ENCODE measurements at places on chromosomes 16 and 17.

GRCh38 chr16:77945126-77945525 lies 77.2 kb upstream of the CLEC3A start:
- DNase-seq: no peak

DNA sequence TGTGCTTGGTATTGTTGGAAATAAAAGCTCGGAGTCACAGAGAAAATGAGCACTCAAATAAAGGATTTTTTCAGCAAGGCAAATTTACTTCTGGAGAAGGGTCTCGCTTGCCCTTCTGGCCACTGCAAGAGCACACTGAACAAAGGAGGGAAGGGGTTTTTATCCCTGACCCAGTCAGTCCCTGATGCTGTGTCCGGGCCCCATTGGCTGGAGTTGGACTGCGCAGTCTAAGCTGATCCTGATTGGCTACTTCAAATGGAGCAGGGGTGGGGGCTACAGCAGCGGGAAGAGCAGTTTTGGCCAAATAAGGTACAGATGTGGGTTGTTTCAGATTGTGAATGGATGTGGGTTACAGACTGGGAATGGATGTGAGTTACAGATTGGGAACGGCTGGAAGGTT lies 4.3 kb upstream of the NLRP1 start:
- DNase-seq: no peak

DNA sequence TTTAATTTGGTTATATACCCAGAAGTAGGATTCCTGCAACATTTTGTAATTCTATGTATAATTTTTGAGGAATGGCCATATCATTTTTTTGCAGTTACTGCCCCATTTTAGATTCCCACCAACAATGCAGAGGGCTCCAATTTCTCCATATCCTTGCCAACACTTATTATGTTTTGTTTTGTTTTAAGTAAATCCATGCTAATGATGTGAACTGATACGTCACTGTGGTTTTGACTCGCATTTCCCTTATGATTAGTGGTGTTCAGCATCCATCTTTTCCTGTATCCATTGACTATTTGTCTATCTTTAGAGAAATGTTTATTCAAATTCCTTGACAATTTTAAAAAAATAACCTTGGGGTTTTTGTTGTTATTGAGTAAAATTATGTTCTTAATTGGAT lies 826.4 kb downstream of the CDH11 start:
- no peak for DNase-seq

GRCh38 chr16:11740567-11740966 lies 2.1 kb downstream of the TXNDC11 start:
- no peak for DNase-seq

- no peak for DNase-seq
Measured at GRCh38 chr17:27810902-27811557, 10.7 kb upstream of the NOS2 start.

DNA sequence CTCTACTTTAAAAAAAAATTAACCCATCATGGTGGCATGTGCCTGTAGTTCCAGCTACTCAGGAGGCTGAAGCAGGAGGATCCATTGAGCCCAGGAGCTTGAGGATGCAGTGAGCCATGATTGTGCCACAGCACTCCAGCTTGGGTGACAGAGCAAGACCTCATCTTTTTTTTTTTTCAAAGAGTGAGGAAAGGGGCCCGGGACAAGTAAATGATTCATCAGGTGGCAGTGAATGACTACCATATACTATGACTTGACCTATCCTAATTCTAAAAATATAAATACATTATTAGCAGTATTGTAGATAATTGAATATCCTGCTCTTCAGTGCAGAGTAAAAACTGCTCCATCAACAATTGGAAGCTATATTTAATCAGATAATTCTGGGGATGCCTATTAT lies 55.3 kb downstream of the CLUH start:
- no peak for DNase-seq

DNA sequence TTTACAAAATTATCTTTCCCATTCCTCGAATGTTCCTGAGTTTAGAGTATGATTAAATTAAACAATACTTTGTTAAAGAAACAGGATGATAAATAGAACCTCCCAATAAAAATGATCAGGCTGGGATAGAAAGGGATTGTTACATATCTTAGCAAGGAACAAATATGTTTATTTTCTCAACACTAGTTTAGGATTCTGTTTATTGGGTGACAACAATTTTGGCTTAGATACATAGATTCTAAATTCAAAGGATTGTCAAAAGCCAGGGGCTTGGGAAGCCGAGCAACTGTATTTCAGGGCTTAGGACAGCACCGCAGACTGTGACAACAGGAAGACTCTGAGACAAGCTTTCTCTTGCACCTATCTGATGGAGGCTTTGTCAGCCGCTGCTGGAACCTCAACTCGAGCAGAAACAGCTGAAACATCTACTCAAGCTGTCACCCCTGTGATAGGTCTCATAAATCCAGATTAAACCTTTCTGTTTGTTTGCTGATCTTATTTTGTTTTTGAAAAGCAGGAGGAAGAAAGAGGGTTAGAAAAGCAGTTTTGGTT lies 562.8 kb upstream of the ZFHX3 start:
- DNase-seq: no peak

DNA sequence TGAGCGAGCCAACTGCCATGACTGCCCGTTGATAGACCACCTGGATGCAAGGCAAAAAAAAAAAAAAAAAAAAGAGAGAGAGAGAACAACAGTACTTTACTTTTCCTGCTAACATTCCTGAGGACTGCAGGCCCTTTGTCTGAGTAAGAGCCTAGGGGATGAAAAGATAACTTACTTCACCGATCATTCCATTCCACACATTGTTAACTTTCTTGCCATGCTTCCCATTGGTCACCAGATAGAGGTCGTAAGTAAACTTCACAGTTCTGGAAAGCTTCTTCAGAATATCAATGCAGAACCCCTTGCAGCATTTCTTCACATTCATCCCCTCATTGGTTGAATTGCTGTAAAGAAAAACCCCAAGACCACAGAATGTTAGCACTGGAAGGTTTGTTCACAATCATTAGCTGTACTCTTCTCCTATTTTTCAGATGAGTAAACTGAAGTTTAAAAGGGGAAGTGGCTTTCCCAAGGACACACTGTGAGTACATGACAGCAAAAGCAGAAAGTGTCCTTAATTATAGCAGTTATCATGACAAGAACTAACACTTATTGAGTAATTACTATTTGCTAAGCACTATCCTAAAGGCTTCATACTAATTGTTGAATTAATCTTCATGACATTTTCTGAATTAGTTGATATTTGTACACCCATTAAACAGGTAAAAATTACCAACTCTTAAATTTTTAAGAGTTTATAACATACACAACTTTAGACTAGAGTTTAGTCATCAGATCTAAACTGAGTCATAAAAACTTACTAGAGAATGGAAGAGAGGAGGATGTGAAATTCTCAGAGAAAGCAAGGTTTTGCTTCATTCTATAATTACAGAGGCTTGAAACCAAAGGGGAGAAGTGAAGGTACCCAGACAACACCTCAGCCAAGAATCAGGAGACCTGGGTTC lies 341.2 kb downstream of the GRIN2A start:
- DNase-seq: no peak

DNA sequence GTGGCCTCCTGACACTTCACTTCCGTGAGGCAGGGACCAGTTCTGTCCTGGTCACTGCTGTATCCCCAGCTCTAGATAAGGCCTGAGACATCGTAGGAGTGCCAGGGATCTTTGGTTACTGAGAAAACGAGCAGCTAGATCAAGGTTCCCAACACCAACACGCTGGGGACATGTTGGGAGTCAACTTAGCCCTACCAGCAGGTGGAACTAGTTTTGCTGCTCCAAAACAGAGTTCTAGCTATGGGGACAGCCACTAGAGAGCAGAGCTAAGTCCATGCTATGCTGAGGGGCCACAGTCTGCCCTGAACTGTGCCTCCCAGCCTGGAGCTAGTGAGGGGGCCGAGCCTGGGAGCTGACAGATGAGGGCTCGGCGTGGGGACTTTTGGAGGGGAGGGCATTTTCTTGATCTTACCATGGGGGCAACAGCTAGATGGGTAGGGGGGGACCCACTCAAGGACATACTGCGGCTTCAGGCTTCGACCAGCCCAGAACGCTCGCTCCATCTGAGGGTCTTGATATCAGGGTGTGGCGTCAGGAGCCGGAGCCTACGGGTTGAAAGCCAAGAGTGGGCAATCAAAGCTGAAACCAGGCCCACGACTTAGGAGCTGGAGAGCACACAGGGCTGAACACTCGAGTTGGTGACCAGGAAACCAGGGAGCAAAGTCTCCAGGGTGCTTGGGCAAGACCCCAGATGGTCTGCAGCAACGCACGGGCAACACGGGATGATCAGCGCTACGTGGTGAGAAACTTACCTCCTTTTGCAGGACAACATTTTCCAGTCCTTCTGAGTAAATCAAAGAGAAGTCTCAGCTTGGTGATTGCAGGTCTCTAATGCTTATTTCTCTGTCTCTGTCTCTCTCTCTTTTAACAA lies 13.4 kb downstream of the SNX20 start:
- DNase-seq: peak; percentile 21

- no peak for DNase-seq
Measured at GRCh38 chr17:33099252-33099651, 107.6 kb downstream of the SPACA3 start.

DNA sequence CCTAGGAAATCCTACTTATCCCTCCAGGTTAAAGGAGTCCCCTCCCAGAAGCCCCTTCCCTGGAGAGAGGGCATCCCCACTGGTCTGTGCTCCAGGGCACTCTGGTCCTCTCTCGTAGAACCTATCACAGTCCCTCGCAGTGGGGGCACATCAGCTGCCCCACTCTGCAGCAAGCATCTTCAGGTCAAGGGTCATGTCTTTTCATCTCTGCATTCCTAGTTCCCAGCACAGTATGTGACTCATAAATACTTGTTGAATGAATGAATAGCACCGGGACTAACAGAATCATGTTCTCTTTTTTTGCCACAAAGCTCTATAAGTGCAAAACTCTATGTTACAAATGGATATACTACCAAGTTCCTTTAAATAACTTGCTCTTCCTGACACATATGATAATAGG lies 36.0 kb downstream of the RNF157 start:
- DNase-seq: no peak

- no peak for DNase-seq
Measured at GRCh38 chr16:82481455-82481854, 145.3 kb upstream of the CDH13 start.

- DNase-seq: no peak
Measured at GRCh38 chr17:81550830-81551457, 1.2 kb downstream of the FAAP100 start.

- DNase-seq: no peak
Measured at GRCh38 chr16:19011169-19011731, 27.5 kb downstream of the TMC7 start.

GRCh38 chr17:75959839-75960511 lies 19.0 kb downstream of the ACOX1 start:
- no peak for DNase-seq

GRCh38 chr17:72942579-72942978 lies 149.9 kb downstream of the SLC39A11 start:
- DNase-seq: no peak

DNA sequence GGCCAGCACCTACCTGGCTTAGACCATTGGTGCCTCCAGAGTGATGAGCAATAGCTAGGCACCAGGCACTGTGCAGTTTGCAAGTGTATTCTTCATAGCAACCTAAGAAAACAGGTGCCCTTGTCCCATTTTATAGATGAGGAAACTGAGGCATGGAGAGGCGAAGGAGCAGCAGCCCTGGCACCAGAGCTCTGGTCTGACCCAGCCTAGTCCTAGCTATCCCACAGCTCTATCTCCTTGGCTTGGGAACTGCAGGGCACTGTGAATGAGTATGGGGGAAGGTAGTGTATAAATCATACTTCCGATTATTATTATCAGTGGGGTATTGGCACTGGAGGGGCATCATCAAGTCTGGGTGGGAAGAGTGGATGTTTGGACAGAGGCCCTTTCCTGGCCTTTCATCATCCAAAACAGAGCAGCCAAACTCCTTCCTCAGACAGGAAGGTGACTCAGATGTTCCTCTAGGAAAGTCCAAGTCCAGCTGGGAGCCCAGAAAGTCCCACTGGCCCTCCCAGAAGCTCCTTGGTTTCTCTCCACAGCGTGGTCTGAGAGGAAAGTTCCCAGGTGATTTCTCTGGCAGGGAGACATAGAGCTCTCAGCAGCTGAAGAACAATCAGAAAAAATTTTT lies 32.0 kb upstream of the PLLP start:
- DNase-seq: no peak

DNA sequence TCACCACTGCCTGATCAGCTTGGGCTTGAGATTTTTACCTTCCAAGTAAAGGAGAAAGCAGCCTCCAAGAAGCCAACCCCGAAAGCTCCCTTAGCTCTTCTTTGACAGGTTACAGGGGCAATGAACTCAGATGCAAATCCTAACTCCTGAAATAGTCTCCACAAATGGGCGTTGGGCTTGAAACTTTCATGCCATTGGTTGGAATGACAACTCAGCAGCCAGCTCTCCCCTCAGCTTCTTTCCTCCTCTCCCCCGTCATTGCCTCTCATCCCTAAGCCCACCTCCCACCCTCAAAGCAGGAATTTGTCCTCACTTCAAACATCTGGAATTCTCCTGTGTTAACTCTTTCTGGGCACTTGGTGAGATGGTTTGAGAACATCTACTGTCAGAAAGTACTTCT lies at the start of gene TAT:
Gene TAT (minus strand): TSS at position 122 of the 400 bp plus-strand sequence. CDS start 677 bp downstream, outside the sequence.
- no peak for DNase-seq

DNA sequence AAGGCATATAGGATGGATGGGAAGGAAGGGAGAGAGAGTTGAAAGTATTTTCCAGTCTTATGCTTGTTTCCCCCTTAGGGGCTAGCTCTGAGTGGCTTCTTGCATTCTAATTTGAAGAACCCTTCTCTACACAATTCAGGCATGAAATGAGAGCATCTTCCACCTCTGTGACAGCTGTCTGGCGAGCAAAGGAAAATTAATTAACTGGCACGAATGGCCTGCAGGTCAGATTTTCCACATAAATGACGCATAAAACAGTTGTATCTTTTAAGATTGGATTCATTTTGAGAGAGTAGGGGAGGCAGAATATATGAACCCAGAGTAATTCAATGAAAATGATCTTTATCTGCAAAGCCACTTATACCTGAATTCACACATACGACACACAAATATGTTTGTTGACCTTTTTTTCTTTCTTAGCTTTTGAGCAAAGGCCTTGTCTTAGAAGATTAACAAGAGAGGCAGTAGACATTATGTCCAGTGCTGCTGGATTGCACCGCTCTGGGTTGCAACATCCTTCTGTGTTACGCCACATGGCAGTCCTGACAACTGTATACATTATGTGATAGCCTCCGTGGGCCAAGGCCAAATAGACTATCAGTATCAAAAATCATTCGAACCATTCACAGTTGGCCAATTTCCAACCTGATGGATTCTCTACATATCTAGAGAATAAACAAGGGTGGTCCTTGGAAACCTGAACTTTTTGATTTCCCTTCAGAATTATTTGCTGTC lies 173.0 kb upstream of the GOT2 start:
- DNase-seq: no peak

DNA sequence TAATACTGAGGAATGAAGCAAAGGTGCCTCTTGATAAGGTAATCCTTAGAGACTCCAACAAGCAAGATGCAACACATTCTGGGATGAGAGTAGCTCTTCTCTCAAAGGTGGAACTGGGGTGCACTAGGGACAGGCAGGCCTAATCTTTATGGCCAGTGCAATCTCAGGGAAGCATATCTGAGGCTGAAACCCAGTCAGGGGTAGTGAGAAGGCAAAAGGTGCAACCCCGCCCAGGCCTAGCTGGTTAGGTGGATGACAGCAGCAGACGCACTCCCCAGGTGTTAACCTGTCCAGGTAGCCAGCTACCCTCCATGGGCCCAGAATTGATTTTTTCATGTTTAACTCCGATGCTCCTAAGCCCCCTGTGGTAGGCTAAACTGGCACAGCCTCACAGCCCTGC lies 9.9 kb upstream of the SLC46A1 start:
- DNase-seq: no peak

- no peak for DNase-seq
Measured at GRCh38 chr17:10757067-10757466, 27.2 kb upstream of the TMEM220 start.
